Femur (tissue), 1 donor: ENCODE measurements at places on chromosomes 4 and X.

DNA sequence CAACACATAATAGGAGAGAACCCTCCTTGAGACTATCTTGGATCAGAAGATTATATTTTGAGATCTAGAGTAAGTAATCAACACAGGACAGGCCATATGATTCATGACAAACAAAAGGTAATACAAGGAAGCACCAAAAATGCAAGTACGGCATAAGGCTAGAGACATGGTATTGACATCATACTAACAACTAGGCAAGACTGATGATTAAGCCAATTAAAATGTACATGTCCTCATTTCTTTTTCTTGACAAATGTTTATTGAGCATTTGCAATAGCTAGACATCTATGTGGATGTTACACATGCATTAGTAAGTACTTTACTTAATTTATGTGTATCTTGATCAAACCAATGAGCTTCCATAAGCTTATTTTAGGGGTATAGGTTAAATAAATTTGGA is 695.7 kb upstream of the GALNTL6 start:
- no peak for DNase-seq

DNA sequence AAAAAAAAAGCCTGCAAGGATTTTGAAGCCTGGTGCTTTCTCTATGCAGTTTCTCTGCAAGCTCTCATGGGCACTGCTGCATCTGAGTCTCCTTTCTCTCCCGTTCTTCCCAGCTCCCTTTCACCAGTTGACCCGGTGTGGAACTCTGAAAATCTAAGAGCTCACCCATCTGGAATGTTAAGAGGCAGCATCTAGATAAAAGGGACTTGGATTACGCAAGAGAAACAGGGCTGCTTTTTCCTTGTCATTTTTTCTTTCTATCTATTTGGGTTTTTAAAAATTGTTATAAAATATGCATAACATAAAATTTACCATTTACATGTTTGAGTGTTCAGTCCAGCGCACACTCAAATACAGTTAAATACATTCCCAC is 95.2 kb upstream of the RPS6KA3 start:
- no peak for DNase-seq

- no peak for DNase-seq
These were observed 215.5 kb downstream of the LDB2 start for GRCh38 chr4:16682975-16683374.

DNA sequence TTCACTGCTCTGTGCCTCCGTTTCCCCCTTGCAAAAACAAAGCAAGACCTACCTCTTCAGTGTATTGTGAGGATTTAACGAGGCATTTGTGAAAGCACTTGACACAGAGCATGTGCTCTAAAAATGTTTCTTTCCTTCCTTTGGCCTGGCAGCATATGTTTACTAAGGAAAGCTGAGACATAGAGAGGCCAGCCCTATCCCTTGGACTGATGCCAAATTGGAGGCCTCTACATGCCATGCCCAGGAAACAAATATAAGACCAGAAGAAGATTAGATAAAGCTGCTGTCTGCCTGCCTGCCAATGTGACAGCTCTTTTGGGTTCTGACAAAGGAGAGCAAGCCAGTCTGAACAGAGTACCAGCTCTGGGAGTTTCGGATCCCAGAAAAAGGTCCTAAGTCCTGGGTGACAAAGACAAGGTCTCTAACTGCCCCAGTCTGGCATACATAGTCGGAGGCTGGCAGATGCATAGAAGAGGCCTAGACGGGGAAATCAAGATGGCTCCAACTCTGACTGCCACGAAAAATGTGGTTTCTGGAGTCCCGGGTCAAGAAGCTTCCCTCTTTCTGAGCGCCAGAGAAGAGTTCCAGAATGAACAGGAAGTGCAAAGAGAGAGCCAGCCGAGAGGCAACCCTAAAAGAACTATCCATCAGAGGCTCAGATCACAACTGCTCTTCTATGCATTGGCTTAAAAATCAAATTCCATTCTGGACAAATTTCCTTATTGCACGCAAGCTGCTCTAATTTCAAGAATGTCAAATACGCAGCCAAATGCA is 25.8 kb downstream of the OTUD6A start:
- peak; percentile 31 for DNase-seq

DNA sequence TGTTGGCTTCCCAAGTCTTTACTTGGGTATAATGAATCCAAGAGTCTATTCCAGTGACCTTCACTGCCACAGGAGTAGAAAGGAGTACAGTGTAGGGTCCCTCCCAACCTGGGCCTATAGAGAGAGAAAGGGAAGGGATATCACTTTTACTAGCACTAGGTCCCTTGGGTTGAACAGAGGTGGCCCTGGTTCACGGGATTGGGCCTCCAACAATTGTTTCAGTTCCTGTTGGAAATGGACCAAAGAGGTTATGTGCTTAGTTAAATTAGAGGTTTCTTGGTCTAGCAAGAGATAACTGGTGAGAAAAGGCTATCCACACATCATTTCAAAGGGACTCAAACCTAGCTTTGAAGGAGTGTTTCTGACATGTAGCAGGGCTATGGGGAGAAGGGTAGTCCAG is 57.1 kb upstream of the MED14 start:
- no peak for DNase-seq

DNA sequence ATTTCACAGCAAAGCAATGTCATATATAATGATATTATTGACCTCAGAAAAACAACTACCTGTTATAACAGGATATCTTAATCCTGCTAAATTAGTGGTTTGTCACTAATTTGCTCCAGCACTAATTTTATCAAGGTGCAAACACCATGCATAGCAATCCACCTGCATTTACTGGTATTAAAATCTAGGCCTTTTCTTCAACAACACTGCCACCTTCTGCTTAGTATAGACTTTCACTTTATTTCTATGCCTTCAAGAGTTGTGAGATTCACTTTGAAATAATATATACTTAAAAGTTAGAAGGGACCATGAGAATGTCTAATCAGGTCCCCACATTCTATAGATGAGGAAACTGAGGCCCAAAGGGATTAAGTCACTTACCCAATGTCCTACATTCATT is 82.1 kb upstream of the IQCM start:
- no peak for DNase-seq

- DNase-seq, result no peak
These were observed 101.1 kb downstream of the AREG start for GRCh38 chr4:74546057-74546456.

- no peak for DNase-seq
These were observed 80.7 kb upstream of the PRPS1 start for GRCh38 chrX:107547621-107548020.

DNA sequence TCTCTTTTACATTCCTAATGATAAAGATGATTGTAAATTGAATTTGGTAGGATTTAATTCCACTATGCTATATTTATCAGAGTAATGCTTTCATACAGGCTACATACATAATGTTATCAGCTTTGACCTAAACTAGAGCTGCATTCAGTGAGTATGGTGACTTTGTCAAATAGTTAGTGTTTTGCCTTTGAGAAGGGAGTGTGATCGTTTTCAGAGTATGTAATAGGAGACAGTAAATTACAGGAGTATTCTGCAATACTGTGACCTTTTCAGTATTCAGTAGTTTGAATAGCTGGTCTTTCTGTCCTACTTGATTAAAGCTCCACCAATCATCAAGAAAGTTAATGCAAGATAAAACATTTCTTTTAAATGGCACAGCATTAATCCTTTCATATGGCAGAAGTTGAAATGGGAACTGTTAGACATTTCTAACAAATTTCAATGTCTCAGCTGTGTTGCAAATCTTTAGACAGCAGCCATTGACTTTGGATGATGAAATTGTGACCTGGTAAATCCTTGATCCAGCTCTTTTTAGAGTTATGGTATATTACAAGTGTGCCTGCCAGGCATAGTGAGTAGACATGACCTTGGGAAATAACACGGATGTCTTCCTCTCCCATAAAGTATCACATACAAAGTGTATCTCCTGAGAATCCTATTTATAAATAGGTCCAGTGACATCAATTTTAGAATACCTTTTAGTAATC is 455.3 kb downstream of the KCTD8 start:
- no peak for DNase-seq

- no peak for DNase-seq
These were observed 92.0 kb upstream of the SRD5A3 start for GRCh38 chr4:55253948-55254593.

GRCh38 chr4:85762529-85762871 is 287.6 kb downstream of the ARHGAP24 start:
- DNase-seq, result peak; percentile 59

- DNase-seq, result no peak
These were observed 276.6 kb downstream of the ANK2 start for GRCh38 chr4:113325876-113326615.

GRCh38 chr4:3375688-3376087 is 66.1 kb upstream of the HGFAC start:
- DNase-seq, result no peak

DNA sequence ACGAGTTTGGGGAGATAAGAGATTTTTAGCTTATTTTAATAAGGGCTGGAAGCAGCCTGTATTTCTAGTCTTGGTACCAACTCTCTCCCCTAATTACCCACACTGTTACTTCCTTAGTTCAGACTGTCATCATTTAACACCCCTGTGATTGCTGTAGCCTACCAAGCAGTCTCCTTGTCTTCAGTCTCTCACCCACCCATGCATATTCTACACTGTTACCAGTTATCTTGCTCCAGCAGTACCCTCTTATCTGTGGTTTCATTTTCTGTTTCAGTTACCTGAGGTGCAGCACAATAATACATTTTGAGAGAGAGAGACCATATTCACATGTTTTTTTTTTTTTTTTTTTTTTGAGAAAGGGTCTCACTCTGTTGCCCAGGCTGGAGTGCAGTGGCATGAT is 80.2 kb downstream of the DIAPH2 start:
- DNase-seq, result no peak

- DNase-seq, result peak; percentile 55
These were observed 16.3 kb downstream of the PPP2R3B start for GRCh38 chrX:370244-370962.

GRCh38 chr4:136818811-136819330 is 713.4 kb downstream of the PCDH18 start:
- no peak for DNase-seq

GRCh38 chrX:39616098-39616729 is 481.5 kb downstream of the BCOR start:
- no peak for DNase-seq

GRCh38 chr4:142278663-142279062 is 567.4 kb downstream of the INPP4B start:
- no peak for DNase-seq

DNA sequence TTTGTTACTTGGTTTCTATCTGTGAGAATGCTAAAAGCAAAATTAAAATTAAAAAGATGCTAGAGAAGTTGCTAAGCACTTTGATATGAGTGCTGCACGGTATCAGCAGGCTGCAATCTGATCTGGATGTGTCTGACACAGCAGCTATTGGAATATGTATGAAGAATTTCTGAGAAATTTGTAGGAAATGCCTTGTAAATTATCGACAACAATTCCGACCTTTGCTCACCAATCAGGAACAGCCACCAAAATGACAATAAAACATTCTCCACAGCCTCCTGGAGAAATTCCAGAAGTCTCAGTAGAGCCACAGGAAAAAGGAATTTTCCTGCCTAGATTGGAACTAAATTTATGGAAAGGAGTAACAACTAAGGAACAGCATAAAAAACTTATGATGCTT is 82.5 kb downstream of the TIGD2 start:
- no peak for DNase-seq

DNA sequence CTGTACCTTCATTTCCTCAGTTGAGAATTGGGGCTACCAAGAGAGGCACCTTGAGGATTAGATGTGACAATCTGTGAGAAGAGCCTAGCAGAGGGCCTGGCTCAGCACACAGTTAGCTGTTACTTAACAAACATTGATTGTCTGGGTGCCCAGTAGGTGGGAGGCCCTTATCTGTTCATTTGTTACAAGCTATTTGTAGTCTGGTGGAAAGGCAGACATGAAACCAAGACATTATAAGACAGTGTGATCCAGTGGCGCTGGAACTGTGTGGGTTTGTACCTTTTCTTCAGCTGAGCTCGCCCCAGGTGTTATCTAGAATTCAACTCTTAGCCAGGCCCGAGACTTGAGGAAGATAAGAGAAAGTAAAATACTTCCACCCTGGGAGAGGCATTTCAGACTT is 16.9 kb downstream of the AKAP4 start:
- no peak for DNase-seq

DNA sequence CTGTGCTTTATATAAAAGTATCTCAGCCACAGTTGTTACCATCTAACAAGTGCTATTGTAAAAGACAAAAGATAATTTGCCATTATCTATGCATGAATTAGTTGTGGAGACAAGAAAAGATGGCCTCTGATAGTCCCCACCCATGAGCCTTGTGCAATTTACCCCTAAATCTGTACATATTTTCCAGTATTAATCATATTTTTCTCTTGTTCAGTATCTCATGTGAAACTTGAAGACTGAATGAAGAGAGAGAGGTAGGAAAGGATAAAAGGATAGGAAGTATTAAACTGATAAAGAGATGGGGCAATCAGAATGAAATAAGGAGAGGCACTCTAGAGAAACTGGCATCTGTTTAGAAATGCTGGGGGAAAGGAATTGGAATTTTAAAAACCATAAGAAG is 3.7 kb downstream of the MYOZ2 start:
- no peak for DNase-seq
